Muscle of leg (tissue), 16 donors: ENCODE measurements at places on chromosomes 2 and 18. TPM values are rescaled to one million over a fixed set of nuclear protein-coding genes. Genes with fewer than 3 reads are reported as not detected.

LDLRAD4 gene
- 20.8 TPM for total RNA-seq

PIAS2 gene
- total RNA-seq = 30.4 TPM

IGFBP5 gene
- 461 TPM for total RNA-seq

FAM237A gene
- not detected for total RNA-seq

EVA1A gene
- total RNA-seq = 6.9 TPM

ERICH2 gene
- 0.35 TPM for total RNA-seq

CD302 gene
- total RNA-seq = 18.1 TPM

SLC16A14 gene
- 4.2 TPM for total RNA-seq

SKOR2 gene
- total RNA-seq = not detected

GPR75 gene
- 0.75 TPM for total RNA-seq

- peaks cover 24% of the 10 kb centered on the region for H3K27me3 ChIP-seq
- DNase-seq = no peak
- H3K4me1 ChIP-seq = no peaks in the 10 kb centered on the region
- H3K27ac ChIP-seq = no peak overlapping the region
- H3K4me3 ChIP-seq = no peak overlapping the region
Observed at GRCh38 chr2:219335373-219335786, 2.8 kb upstream of the RESP18 start.

DNA sequence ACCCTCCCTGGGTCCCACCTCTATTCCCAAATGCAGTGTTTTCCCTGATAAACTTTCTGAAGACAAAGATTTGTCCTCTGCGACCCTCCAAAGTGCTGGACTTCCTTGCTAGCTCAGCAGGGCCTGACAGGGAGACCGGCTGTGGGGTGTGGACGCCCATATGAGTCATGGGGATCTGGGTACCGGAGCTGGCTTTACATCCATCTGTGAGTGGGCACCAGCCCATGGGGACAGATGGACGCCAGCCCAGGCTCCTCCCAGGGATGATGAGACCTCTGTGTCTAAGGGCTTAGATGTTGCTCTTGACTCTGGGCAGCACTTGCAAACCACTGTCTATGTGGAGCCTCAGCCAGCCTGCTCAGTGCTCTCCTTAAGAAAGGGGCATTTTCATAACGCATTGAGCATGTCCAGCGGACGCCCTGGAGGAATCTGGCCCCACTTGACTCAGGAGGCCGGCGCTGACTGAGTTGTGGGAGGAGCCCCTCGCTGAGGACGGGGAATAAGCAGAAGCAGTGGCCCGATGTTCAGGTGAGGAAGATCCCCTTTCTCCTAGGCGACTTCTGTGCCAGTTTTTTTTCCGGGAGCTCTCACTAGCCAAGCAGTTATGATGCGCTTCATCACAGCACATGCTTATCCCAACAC is 229.4 kb upstream of the MYT1L start:
- H3K27ac ChIP-seq = no peak overlapping the region
- H3K4me3 ChIP-seq = no peak overlapping the region
- H3K4me1 ChIP-seq = no peaks in the 10 kb centered on the region
- no peak for DNase-seq
- H3K36me3 ChIP-seq = no peaks in the 10 kb centered on the region

DNA sequence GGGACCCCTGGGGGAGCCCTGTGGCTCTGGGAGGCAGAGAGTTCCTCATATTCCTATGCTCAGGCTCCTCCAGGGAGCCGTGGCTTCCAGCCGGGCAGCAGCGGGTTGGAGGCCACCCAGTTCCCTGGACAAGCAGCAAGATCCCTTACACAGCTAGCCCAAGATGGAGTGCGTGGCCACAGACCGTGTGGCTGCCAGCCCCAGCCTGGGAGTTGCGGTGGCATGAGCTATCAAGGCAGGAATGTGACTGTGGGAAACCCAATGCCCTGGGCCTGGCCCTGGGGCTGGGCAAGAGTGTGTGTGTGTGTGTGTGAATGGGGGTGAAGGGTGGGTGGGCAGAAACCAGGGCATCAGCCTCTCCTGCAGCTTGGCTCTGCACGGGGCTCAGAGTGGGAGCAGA is 130.5 kb downstream of the DYSF start:
- H3K4me3 ChIP-seq = no peak overlapping the region
- peaks cover 22% of the 10 kb centered on the region for H3K4me1 ChIP-seq
- H3K27ac ChIP-seq = no peak overlapping the region
- H3K36me3 ChIP-seq = peaks cover 17% of the 10 kb centered on the region
- DNase-seq = no peak

GRCh38 chr2:62334440-62335058 is 138.6 kb downstream of the B3GNT2 start:
- H3K4me3 ChIP-seq = no peak overlapping the region
- no peaks in the 10 kb centered on the region for H3K27me3 ChIP-seq
- H3K36me3 ChIP-seq = no peaks in the 10 kb centered on the region
- H3K4me1 ChIP-seq = no peaks in the 10 kb centered on the region
- DNase-seq = no peak

GRCh38 chr18:68282232-68282631 is 432.7 kb downstream of the TMX3 start:
- no peaks in the 10 kb centered on the region for H3K27me3 ChIP-seq
- no peaks in the 10 kb centered on the region for H3K36me3 ChIP-seq
- H3K4me1 ChIP-seq = no peaks in the 10 kb centered on the region
- no peak for DNase-seq
- H3K4me3 ChIP-seq = no peak overlapping the region

GRCh38 chr2:31729442-31730092 is 148.8 kb upstream of the SRD5A2 start:
- no peaks in the 10 kb centered on the region for H3K27me3 ChIP-seq
- no peak overlapping the region for H3K4me3 ChIP-seq
- no peaks in the 10 kb centered on the region for H3K4me1 ChIP-seq
- no peaks in the 10 kb centered on the region for H3K36me3 ChIP-seq
- no peak overlapping the region for H3K27ac ChIP-seq
- no peak for DNase-seq

DNA sequence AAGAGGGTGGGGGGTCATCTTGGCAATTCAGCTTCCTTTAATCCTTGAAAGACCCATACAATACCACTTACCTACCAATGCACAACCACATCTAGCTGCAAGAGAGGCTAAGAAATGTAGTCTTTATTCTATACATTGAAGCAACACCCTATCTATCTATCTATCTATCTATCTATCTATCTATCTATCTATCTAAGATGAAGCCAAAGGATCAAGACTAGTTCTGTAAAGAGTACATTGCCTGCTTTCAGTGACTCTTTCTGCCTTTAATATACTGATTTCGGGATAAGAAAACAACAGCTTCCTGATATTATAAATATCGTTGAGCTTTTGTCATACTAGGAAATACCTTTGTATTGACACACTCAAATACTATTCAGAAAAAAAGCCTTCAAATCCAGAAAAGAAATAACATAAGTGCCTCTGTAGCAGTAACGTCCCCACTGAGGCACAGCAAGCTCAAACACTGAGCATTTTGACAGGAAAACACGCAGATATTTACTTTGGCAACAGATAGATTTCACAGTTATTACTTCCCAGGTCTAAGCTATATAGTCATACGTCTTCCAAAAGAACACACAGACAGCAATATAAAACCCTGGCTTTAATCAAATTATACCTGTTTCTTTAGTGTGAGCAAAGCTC is 139.4 kb upstream of the SERTAD2 start:
- H3K27ac ChIP-seq = no peak overlapping the region
- no peaks in the 10 kb centered on the region for H3K36me3 ChIP-seq

DNA sequence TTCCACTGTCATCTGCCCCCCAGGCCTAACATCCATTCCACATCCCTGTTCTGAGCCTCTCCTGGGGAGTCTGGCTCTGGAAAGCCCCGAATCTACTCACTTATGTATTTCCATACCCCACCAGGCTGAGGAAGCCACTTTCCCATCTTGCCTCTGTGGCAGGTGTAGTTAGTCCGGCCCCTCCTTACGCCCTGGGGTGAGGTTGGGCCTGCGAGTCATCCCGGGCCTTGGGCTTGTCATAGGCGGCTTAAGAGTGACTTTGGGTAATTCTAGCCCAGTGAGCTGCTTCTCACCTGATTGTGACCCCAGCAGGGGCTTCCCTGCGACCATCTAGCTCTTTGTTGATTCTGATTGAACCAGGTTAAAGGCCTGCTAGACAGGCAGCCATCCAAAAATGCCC is 21.1 kb downstream of the PCARE start:
- H3K27ac ChIP-seq = no peak overlapping the region
- H3K36me3 ChIP-seq = no peaks in the 10 kb centered on the region
- peaks cover 4% of the 10 kb centered on the region for H3K27me3 ChIP-seq
- no peak overlapping the region for H3K4me3 ChIP-seq
- H3K4me1 ChIP-seq = peaks cover 17% of the 10 kb centered on the region

DNA sequence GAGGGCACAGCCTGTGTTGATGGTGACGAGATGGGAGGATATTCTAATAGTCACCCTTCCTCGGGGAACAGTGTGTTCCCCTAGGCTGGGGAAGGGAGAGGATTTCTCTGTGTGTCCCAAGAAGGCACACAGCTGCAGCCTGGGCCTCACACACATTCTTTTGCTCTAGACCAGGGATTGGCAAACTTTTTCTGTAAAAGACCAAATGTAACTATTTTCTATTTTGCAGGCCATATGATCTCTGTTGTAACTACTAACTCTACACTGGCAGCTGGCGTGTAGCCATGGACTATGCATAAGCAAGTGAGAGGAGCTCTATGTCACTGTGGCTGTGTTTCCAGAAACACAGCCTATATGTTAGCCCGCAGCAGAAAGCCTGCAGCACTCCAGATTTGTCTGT is 65.8 kb downstream of the ARHGAP28 start:
- H3K4me3 ChIP-seq = no peak overlapping the region
- no peaks in the 10 kb centered on the region for H3K36me3 ChIP-seq

- no peaks in the 10 kb centered on the region for H3K4me1 ChIP-seq
- no peak overlapping the region for H3K4me3 ChIP-seq
- H3K27me3 ChIP-seq = no peaks in the 10 kb centered on the region
Observed at GRCh38 chr2:209431701-209432100, 7.9 kb downstream of the MAP2 start.

- no peak overlapping the region for H3K27ac ChIP-seq
- H3K4me3 ChIP-seq = no peak overlapping the region
- H3K36me3 ChIP-seq = no peaks in the 10 kb centered on the region
Observed at GRCh38 chr2:231522418-231523180, 7.6 kb downstream of the NMUR1 start.

- H3K27ac ChIP-seq = no peak overlapping the region
- H3K27me3 ChIP-seq = peaks cover 2% of the 10 kb centered on the region
- H3K4me3 ChIP-seq = no peak overlapping the region
- no peaks in the 10 kb centered on the region for H3K36me3 ChIP-seq
- peak; percentile 48 for DNase-seq
- peaks cover 36% of the 10 kb centered on the region for H3K4me1 ChIP-seq
Observed at GRCh38 chr2:241888641-241889040, 19.1 kb downstream of the RTP5 start.

- H3K27me3 ChIP-seq = peaks cover 25% of the 10 kb centered on the region
- DNase-seq = no peak
- H3K4me3 ChIP-seq = no peak overlapping the region
- H3K36me3 ChIP-seq = no peaks in the 10 kb centered on the region
- no peak overlapping the region for H3K27ac ChIP-seq
Observed at GRCh38 chr2:240953426-240954410, 44.7 kb upstream of the SNED1 start.

DNA sequence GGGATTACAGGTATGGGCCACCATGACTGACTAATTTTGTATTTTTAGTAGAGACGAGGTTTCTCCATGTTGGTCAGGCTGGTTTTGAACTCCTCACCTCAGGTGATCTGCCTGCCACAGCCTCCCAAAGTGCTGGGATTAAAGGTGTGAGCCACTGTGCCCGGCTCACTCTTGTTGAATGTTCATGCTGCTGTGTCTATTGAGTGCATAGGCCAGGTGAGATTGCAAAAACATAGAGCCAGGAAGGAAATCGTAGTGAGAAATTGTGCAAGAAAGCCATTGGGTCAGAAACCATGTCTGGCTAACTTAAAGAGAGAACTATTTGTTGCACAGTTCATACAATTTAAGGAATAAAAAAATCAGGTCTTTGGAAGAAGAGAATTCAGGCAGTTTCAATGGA is 45.5 kb upstream of the FZD5 start:
- no peak for DNase-seq
- no peak overlapping the region for H3K27ac ChIP-seq
- no peaks in the 10 kb centered on the region for H3K27me3 ChIP-seq
- no peak overlapping the region for H3K4me3 ChIP-seq

- H3K27me3 ChIP-seq = no peaks in the 10 kb centered on the region
- H3K4me1 ChIP-seq = peaks cover 23% of the 10 kb centered on the region
- H3K36me3 ChIP-seq = no peaks in the 10 kb centered on the region
- peak overlapping the region; percentile 78 for H3K4me3 ChIP-seq
- DNase-seq = peak; percentile 78
Observed at GRCh38 chr18:63317982-63318888, 1.3 kb downstream of the BCL2 start.

GRCh38 chr2:45890819-45891218 is 239.3 kb downstream of the PRKCE start:
- H3K27me3 ChIP-seq = peaks cover 11% of the 10 kb centered on the region
- no peak overlapping the region for H3K4me3 ChIP-seq
- no peaks in the 10 kb centered on the region for H3K36me3 ChIP-seq
- no peak for DNase-seq

- H3K36me3 ChIP-seq = no peaks in the 10 kb centered on the region
- H3K27ac ChIP-seq = peak overlapping the region; percentile 51
- H3K4me1 ChIP-seq = peaks cover 18% of the 10 kb centered on the region
- peak; percentile 69 for DNase-seq
- no peak overlapping the region for H3K4me3 ChIP-seq
- H3K27me3 ChIP-seq = peaks cover 16% of the 10 kb centered on the region
Observed at GRCh38 chr2:45283764-45284620, 274.7 kb upstream of the SIX2 start.
